Effector CD4-positive, alpha-beta T cell (primary cell): ENCODE measurements at places on chromosomes 3 and 15.

DNA sequence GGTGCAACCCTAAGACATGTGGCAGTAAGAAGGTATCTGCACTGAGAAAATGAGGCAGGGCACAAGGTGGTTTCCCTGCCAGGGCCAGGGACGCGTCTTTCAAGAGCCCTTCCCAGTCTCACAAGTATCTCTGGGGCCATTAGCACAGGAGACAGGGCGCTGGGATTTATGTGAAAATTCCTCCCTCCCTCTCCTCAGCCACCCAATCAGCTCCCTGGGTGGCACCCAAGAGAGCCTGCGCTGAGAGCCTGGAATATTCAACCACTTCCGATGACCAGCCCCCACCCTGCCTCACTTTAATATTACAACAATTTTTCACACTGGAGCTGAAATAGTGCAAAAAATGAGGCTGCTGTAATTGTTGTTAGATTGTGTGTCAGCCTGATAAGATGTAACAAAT is 26.1 kb downstream of the SEC61A1 start:
- no peak for DNase-seq

DNA sequence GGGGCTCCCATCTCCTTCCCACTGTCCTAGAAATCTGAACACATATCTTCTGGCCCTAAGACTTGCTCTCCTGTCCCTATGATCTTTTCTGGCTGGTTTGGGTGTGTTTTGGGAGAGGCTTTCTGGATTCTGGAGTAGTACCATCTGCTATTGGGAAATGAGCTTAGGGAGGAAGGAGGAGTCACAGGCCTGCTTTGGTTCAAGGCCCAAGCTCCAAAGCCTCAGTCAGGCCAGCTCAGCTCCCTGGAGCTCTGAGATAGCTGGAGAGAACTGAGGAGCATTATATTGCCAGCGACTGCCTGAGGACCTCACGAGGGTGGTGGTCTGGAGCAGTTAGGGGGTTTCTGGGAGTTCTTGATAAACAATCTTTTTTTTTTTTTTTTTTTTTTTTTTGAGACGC is 18.7 kb downstream of the RASGRF1 start:
- DNase-seq: no peak

DNA sequence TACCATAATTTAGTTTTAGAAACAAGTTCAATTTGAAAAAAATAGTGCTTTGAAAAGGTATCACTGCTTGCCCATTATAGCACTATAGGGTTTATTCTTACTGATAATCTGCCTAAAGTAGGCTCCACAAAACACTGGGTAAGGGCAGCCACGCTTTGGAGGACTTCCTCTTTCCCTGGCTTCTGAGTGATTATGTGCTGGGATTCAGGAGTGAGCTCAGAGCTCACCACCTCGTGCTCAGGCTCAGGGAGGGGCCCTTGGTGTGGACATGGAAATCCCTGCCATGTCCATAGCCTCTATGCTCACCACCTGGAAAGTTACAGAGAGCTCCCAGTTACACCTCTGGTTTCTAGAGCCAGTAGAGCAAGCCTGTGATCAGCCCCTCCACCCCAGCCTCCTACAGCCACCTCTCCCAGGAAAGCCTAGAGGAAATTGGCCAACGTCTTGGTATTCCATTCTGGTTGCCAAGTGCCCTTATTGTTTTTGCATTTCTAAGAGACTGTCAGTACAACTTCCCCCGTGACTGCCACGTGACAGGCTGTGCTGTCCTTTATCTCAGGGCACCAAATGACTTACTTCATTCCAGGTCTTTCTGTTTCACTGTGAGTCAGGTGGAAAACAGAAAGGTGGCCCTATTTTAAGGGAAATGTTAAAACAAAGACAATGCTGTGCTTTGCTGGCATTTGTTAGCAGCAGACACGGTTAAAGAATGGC is 316.0 kb downstream of the RORA start:
- DNase-seq: no peak

GRCh38 chr3:141465221-141465620 is 21.6 kb upstream of the RASA2 start:
- DNase-seq: no peak

DNA sequence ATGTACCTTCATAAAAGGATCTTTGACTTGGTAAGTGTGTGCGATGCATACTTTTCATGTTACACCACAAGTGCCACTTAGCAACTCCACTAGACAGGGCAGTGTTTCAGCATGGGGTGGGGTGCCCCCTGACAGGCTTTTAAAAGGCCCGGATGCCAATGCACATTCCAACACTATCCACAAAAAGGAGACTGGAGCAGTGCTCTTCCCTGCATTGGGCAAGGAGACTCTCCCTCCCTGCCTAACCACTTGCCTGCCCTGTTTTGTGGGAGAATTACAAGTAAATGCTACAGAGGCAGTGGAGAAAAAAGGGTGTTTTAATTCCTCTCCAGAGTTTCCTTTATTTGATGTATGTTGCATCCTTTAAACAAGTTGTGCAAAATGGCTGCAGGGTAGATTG is 1.7 kb upstream of the RARB start:
- no peak for DNase-seq

GRCh38 chr3:172002512-172003078 is 36.8 kb upstream of the FNDC3B start:
- no peak for DNase-seq

DNA sequence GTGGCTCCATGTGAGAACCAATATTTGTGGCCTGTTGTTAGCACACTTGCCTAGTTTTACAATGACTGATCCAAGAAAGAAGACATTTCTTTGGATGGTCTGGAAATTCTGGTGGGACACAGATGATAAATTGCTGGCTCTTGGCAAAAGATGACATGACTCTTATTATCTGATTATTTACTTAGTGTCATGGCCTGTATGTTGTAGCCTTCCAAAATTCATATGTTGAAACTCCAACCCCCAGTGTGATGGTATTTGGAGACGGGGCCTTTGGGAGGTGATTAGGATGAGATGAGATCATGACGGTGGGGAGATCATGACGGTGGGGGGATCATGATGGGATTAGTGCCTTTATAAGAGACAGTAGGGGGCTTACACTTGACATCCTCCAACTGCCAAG is 30.0 kb upstream of the AKAP13 start:
- DNase-seq: no peak

DNA sequence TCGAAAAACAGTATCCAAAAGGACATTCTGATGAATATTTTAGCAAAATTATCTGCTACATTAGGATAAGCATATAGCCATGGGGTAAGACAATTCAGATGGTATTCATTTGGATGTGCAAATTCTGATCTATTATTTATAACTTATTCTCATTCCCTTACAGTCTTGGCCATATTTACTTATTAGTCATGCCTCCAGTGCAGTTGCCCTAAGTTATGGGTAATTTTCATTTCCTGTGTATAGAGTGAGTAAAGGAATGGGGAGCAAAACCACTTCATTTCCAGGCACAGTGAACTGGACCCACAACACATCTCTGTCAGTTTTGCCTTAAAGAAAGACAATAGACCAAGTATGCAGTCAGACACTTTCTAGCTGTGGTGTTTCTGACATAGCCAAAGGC is 134.3 kb downstream of the POLQ start:
- DNase-seq: no peak

DNA sequence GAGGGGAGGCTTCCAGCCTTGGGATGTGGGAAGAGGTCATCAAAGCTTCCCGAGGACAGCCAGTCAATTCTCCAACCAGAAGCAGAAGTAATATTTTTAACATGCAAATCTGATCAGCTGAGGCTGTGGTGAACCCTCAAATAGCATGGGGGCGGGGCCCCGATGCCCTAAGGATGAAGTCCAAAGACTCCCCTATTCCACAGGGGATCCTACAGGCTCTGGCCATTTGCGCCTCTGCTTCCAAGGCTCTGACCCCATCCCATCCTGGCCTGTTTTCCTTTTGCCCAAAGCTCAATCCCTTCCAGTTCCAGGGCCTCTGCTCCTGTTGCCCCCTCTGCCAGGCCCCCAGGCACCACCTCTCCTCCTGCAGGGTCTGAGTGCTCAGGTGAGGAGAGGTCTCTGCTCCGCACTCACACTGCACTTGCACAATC is 6.7 kb upstream of the CSK start:
- no peak for DNase-seq
